ENCODE measurements at places on chromosomes 6 and 20.
A peak's percentile ranks its signal among the peaks of the same experiment; 100 is the strongest.

DNA sequence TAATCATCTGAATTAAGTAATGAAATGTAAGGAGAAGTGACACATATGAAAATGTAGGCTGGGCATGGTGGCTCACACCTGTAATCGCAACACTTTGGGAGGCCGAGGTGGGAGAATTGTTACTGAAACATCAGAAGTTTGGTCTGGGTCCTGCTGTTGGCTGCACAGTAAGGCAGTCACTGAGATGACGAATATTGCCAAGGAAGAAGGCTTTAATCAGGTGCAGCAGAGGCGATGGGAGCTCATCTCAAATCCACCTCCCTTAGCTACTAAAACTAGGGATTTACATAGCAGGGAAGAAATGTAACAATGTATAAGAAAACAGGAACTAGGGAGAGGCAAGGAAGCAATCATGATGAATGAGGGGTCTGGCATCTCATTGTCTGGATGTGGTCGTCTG, 50.1 kb downstream of the RBM24 start:
- no peak for DNase-seq

- no peak for DNase-seq
These were observed 709 bp downstream of the PPP1R16B start for GRCh38 chr20:38805958-38806854.

DNA sequence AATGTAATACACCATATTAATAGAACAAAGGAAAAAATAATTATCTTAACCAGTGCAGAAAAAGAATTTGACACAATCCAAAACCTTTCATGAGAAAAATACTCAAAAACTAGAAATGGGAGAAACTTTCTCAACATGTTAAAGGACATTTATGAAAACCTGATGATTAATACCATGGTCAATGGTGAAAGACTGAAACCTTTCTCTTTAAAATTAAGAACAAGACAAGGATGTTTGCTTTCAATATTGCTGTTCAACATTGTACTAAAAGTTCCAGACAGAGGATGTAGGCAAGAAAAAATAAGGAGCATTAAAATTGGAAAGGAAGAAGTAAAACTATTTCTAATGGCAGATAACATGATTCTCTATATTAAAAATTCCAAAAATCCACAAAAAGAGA, 981.3 kb upstream of the FLRT3 start:
- no peak for DNase-seq

- no peak for DNase-seq
These were observed 78.0 kb upstream of the ELOVL5 start for GRCh38 chr6:53426667-53427270.

GRCh38 chr20:59788196-59788735, 145.2 kb downstream of the SYCP2 start:
- DNase-seq: no peak

GRCh38 chr6:167442245-167442644, 117.4 kb downstream of the TTLL2 start:
- no peak for DNase-seq

- DNase-seq: no peak
These were observed 204.4 kb downstream of the EYA2 start for GRCh38 chr20:47099093-47099492.

- DNase-seq: peak; percentile 35
These were observed 37.5 kb downstream of the NOX3 start for GRCh38 chr6:155418017-155418761.

DNA sequence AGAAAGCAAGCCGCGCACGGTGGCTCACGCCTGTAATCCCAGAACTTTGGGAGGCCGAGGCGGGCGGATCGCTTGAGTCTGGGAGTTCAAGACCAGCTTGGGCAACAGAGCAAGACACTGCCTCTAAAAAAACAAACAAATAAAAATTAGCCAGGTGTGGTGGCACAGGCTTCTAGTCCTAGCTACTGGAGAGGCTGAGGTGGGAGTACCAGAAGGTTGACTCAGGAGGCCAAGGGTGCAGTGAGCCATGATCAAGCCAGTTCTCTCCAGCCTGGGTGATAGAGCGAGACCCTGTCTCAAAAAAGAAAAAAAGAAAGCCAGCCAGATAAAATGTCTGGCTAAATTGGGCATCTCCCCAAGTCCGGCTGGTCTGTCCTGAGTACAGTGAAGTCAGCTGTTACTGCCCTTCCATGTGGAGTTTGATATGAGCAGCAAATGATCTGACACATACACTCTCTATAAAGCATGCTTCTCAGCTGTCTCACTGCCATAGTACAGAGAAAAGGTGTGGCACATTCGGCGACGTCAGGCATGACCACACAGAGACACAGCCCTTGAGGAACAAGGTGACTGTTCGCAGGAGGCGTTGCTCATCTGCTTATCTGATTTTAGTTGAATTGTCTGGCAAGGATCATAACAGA, 13.0 kb downstream of the CD83 start:
- DNase-seq: no peak

GRCh38 chr6:62978920-62979319, 232.3 kb upstream of the FKBP1C start:
- no peak for DNase-seq

- no peak for DNase-seq
These were observed 97.7 kb downstream of the SYCP2 start for GRCh38 chr20:59835448-59836395.

GRCh38 chr6:8069631-8070284, 5.6 kb upstream of the BLOC1S5 start:
- DNase-seq: no peak

DNA sequence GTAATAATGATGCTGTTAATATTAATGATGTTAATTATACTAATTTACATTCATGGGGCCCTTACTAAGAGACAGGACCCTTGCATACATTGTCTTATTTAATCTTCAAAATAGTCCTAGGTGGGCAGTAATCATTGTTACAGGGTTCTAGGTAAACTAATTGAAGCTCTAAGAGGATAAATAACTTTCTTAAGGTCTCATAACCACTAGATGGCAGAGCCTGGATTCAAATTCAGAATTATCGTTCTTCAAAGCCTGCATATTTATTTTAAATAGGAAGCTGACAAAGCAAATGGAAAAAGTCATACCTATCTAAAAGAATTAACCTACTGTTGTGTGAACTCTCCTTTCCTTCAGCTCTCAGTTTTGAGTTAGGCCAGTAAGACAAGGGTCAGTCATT, 23.5 kb downstream of the PTCHD4 start:
- no peak for DNase-seq

DNA sequence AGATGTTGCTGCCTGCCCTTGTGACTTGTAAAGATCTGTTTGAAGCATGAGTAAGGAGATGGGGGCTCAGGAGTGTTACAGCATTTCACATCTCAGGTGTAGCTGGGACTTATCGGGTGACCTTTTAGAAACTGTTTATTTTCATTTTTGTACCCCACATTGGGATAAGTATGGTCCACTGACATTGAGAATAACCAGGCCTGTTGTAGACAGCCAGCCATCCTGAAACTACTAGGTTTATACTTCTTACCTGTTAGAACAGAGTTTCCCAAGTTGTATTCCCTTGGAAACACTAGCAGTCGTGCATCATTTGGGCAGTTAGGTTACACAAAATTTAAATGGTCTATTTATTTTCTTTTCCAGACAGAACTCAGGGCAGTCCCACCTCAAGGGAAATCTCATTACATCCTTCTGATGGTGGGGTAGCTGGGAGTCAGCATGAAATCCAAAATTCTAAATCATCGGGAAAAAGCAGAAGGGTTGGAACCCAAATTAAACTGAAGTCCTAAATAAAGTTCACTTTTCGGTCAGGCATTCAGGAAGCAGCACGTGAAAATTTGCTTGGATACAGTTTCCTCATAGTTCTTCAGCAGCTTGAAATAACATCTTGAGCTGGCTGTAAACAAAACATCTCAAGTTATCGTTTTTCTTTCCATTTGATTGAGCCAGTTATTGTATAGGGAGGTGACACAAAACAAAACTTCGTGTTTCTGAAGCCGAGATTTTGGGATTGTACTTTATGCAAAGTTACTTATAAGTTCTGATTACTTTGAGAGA, 30.5 kb downstream of the FOXO3 start:
- DNase-seq: no peak

- no peak for DNase-seq
These were observed 37.6 kb upstream of the PTPRK start for GRCh38 chr6:128558021-128558420.

GRCh38 chr6:47810885-47811284, 29.1 kb downstream of the OPN5 start:
- no peak for DNase-seq

- DNase-seq: no peak
These were observed 34.3 kb downstream of the LRRC1 start for GRCh38 chr6:53828966-53829697.

GRCh38 chr6:83707829-83708545, 914 bp downstream of the SNAP91 start:
- no peak for DNase-seq

- DNase-seq: no peak
These were observed 628 bp upstream of the CHRNA4 start for GRCh38 chr20:63361519-63362435.

All from HS-5 (cell line).